ENCODE measurements at places on chromosomes 5 and 9.

DNA sequence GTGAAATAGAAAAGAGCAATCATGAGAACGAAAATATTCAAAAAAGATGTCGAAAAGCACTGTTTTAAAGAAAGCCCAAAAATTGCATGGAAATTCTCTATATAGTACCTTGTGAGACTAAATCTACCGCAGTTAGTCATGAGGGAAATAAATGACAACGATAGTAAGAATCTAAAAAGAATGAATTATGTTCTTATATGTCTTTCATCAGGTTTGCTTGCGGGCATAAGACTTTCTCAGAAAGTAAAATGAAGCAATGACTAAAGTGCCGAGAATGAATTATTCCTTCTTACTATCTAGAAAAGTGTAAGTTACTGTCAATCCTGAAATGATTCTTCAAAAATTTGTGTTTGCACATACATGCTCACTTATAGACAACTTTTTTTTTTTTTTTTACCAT is 26.4 kb downstream of the PTPRD start:
- no peak for DNase-seq

DNA sequence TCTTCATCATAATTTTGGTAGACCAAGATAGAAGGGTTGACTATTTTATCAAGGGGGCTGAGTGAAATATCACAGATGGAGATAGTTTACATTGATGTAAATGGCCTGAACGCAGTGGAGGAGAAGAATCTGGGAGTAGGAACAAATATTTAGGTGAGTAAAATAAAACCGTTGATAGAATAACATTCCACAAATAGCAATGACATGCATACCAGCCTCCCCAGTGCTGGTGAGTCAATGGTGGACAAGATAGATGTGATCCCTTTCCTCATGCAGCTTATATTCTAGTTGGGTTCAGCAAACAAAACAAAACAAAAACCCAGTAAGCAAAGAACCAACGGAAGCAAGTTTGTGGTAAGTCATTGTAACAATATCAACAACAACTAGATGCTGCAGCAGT is 385.2 kb downstream of the FAM170A start:
- DNase-seq: no peak

DNA sequence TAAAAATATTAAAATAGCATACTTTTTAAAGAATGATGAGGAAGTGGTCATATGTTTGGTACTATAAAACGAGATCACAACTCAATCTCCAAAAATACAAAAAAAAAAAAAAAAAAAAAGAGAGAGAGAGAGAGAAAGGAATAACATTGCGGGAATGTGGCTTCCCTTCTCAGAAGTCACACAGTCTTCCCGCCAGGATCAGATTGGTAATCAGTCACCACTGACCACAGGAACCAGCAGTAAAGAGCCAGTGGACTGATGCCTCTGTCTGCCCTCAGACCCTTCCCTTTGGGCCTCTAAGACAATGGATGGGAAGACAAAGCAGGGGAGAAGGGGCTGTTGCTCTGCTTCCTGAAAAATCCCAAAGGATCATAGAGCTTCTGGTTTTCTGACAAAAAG is 104.9 kb downstream of the KLHL3 start:
- DNase-seq: no peak

GRCh38 chr9:27003426-27004077 is 1.9 kb downstream of the LRRC19 start:
- peak; percentile 62 for DNase-seq

DNA sequence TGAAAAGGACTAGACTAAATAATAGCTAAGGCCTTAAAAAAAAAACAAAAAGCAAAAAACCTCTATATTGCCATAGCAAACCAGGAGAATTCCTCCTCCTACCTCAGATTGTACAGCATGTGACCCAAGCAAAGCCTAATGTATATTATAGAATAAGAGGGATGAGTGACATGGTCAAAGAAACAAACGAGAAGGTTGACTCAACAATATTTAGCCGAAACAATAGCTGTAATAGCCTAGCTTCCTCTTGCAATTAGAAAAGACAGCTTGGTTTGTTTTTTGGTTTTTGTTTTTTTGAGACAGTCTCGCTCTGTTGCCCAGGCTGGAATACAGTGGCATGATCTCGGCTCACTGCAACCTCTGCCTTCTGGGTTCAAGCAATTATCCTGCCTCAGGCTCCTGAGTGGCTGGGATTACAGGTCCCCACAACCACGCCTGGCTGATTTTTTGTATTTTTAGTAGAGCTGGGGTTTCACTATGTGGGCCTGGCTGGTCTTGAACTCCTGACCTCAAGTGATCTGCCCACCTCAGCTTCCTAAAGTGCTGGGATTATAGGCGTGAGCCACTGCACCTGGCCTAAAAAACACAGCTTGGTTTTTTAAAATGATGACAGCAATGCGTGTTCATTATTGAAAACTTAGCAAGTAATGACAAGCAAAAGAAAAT is 5.6 kb downstream of the NLN start:
- no peak for DNase-seq

- no peak for DNase-seq
These were observed 20.5 kb downstream of the MSX2 start for GRCh38 chr5:174744896-174745295.

DNA sequence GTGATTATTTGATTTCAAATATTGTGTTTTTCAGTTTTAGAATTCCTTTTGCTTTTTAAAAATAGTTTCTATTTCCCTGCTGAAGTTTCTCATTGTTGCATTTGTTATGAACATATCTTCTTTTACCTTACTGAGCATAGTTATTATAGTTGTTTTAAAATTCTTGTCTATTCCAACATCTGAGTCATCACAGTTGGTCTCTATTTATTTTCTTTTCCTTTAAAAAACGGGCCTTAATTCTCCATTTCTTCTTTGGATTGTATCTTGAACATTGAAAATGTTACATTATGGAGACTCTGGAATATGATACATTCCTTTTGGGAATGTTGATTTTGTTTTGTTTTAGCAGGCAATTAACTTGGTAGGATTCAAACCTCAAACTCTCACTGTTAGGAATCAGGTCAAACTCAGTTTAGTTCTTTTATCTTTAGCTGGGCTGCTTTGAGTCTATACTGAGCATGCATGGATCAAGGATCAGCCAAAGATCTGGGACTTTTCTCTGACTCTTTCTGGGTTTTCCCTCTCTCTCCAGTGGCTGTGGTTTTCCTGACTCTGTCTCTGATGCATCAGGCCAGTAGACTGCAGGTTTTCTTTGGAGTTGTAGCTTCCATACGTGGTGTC is 70.3 kb downstream of the TEK start:
- DNase-seq: no peak

DNA sequence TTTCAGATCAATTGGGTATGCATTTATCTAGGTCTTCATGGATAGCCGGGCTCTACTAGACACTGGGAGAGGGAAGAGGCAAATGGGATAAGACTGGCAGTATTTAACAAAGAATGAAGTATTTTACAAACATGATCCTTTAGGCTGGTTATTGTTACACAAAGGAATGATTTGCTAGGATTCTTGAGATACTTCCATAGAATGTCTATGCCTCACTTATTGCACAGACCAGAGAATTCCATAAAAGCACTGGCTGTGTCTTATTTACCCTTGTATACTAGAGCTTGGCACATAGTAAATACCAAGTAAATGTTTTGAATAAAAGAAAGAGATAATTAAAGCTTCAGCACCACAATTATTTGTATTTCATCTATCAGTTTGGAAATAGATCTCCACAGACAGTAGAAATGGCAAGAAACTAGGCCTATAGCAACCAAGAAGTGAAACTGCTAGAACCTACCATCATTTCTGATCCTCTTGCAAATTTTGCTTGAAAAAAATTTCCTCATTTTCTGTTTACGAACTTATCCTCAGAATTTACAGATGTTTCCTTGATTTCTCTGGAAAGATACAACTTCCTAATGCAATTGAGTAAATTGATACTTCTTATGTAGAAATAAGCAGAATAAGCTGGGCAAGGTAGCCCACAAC is 3.8 kb downstream of the PDCD1LG2 start:
- no peak for DNase-seq

DNA sequence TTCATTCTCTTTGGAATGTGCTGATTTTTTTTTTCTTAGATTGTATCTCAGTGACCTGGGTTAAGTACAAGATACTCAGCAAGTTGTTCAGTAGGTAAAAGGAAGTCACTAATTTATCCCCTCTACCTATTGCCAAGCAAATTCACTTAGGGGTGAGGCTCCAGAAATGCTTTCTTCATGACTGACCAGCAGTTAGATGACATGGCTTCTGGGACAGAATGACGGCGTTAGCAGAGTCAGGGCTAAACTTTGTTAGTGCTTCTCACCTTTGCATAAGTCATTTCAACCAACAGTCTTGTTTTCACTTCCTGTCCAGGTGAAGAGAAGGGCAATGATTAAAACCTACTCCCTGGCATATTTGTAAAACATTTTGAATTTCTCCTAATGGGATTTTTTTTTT is 20.2 kb upstream of the MTAP start:
- no peak for DNase-seq

DNA sequence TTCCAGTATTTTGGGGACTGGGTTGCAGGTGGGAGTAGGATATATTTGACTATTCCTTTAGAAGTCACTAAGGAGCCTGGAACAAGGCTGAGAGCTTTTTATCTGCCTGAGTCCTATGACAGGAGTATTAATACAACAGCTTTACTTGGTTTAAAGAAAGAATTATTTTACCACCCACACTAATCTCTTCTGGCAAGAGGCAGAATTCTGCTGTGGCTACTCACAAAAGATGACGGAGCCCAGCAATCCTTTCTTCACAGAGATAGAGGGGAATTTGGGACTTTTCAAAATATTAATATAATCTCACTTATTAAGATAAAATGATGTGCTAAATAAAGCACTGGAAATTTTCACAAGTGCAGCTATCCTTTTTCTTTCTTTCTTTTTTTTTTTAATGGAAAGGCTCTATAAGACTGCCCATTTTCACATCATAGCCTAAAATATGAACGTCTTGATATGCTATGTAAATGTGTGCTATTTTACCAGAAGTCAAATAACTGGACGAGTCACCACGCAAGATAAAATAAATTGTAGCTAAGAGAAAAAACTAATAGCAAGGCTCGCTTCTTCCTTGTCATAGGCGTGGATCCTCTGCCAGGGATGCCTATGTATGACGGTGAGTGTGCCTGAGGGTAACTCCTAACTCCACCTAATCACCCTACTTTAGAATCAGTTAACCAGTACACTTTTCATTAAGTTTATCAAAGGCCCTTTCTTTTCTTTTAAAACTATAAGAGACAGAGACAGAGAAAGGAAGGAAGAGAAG is 76.3 kb downstream of the ZNF608 start:
- DNase-seq: no peak

DNA sequence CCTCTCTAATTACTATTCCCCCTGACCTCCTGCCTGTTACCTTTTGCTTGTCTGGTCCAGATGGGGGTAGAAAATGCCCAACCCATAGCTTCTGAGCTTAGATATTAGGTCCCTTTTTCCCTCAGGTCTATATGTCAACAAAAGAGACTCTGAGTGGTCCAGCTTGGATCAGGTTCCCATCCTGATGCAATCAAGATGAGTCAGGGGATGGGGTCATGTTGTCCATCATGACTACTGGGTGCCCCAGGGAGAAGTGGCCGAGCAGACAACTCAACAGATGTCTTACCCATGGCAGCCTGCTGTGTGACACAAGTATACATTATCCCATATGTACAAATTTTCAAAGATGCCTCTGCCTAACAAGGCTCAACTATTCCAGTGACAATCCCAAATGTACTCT is 9.1 kb upstream of the ANKH start:
- no peak for DNase-seq

DNA sequence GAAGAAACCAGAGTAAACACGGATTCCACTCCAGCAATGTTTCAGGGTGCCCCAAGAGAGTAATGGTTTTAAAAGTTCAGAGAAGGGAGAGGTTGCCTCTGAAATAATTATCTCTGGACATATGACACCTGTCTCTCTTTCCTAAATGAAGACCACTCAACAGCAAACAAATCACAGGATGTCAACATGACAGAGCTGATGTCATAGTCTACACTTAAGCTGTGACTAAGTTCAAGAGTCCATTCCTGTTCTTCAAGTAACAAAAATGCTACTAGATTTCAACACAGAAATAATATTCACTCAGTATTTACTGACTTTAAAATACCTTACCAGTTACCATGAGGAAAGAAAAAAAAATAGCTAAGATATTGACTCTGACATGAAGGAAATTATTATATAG is 44.7 kb upstream of the SLC30A5 start:
- peak; percentile 81 for DNase-seq

DNA sequence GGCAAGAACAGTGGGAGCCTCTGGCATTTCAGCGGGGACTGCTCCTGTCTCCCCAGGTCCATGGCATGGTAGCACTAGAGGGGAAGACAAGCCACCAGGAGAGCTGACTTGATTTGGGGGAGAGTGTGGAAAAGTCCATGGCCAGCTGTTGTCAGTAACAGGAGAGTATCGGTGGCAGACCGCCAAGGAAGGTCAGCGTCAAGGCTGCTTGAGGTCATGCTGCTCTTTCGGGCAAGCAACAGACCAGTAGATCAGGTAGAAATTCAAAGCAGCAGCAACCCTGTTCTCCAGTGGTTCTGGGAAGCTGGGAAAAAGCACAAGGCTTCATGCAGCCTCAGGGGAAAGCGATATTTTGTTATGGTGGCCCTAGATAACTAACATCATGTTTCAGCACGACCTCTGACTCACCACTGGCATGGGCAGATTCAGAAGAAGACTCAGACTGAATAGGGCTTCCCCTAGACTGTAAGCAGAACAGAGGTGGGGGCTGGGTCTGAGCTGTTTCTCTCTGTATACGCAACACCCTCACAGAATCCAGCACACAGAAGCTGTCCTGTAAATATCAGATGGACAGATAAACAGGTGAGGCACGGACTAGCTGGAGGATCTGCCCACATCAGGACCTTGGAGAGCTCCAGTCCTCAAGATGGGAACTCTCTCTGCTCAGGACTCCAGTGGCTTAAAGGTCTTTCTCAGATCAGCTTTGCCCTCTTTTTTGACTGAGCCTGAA is 35.2 kb upstream of the PLEKHG4B start:
- peak; percentile 16 for DNase-seq

DNA sequence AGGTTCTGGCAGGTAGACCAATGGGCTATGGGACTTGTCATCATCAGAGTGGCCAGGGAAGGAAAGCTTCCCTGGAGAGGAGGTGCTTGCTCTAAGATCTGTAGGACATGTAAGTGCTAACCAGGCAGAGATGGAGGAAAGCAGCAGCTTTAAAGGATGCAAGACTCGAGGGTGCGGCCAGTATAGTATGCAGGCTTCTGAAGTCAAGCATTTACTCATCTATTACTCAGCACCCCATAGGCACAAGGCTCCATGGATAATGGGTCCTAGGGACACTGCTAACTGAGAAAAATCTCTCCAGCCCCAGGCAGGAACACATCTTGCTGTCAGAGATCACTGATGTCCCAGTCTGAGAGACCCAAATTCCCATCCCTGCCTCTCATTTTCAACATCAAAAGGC is 49.7 kb downstream of the WWC1 start:
- DNase-seq: no peak

DNA sequence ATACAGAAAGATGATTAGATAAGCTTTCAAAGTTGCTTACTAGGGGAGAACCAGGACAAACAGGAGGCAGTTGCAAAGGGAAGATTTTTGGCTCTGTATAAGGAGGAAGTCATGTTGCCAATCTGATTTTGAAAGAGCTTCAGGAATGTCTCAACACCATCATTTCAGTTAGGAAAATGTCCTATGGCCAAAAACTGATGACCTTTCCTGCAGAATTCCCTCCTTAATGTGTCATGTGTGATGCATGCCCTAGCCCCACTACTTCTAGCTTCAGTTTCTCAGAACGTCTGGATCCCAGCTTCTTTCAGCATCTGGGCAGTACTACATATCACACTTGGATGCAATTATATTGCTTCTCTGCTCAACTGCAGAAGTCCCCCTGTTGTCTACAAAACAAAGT is 211.5 kb upstream of the NREP start:
- no peak for DNase-seq

All from large intestine (tissue), 12 donors.